ENCODE measurements at places on chromosomes 6 and 20.

GRCh38 chr6:130513770-130514169, 148.0 kb downstream of the TMEM200A start:
- no peak for DNase-seq

DNA sequence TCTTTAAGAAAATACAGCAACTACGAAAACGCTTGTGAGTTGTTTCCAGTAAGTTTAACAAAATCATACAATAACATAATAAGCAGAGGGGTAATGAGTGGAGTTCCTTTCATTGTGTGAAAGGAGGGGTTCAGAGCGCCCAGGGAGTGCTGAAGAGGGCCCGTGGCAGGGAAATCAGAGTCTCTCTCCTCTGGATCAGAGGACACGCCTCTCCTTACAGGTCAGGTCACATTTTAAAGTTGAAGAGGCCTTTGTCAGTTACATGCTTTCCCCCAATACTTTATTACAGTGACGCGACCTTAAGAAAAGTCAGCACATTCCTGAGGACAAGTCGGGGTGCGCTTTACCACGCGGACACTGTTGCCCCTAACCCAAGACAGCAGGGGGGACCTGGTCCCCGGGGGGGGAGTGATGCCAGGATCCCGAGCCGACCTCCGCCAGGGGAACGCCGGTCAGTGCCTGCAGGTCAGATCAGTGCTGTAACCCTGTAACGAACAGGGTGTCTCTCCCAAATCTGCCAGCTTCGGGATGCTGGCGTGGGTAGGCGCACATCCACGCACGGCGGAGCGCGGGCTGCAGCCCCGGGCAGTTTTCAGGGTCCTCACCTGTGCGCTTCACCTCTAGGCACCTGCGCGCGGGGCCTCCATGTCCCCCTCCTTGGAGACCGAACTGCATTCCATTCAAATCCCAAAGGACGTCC, 848 bp downstream of the DACT2 start:
- DNase-seq, result no peak

DNA sequence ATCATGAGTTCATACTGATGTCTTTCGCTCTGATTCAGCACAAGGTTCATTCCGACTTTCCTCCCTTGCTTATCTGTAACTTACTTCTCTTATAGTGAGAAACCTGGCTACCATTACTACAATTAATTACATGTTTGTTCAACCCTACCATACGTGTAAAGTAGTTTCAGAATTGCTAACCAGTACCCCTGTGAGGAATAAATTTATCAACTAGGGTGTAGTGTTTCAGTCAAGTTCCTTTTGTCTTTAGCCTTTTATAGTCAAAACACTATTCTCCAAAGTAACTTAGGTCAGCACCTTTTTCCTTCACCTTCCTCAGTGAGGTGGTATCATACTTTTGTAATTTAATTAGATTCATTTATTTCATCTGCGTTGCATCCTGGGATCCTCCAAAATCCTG, 64.9 kb downstream of the MAP3K4 start:
- no peak for DNase-seq

- DNase-seq, result peak; percentile 51
These were observed 5.1 kb downstream of the SOX12 start for GRCh38 chr20:330233-331149.

- no peak for DNase-seq
These were observed 73.5 kb downstream of the NFATC2 start for GRCh38 chr20:51469046-51469445.

- no peak for DNase-seq
These were observed 32.2 kb downstream of the PMEPA1 start for GRCh38 chr20:57677584-57677982.

DNA sequence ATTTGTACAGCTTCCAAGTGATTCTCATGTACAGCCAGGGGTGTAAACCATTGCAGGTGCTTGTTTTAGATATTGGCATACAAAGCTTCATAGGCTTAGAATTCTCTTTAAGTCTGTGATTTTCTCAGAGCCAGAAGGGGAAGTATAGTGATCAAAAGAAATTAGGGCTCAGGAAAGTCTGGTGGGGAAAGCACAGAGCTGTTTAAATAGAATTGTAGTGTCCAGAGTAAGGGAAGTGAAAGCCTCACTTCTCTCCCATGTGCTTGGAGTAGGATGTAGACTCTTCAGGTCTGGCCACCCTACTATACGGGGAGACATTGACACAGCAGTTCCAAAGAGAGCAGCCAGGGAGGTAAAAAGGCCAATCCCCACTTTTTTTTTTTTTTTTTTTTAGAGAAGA, 10.4 kb downstream of the GCNT2 start:
- DNase-seq, result no peak

DNA sequence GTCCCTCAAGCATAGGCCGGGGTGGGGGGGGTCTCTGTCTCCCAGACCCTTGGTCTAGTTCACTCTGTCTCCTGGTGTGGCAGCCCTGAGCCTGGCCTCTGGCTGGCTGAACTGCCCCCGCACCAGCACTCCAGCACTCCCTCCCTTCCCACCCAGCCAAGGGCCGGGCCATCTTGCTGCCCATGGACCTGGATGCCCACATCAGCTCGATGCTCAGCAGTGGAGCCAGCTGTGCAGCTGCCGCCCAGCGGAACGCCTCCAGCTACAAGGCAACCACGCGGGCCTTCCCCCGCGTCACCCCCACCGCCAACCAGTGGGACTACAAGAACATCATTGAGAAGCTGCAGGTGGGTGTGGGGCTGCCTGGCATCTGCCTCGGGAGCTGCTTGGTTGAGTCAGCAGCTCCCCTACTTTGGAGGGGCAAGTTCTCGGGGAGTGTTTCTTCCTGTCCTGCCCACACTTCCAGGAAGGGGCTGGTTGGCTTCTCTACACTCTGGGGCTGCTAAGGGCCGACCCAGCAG, 28.4 kb downstream of the UQCC2 start:
- peak; percentile 60 for DNase-seq

DNA sequence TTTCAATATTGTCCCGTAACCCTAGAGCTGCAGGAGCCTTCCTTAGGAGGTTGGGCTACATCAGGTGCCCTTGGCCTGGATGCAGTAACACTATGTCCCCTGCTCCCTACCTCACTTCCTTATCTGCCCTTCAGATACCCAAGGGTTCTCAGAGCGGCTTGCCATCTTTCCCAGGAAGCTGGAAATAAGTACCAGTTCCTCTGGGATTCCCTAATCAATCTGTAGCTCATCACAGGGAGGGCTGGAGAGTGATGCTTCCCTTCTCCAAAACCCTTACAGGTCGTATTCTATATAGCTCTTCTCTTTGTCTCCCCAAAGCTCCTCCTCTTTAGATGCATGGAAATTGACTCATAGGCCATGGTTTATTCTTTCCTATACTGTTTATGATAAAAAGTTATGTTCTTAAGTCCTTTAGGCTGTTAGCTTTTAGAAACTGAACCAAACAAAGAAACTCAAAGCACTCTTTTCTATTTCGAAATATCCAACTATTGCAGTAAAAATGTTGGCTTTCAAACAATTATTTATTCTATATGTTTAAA, 4.2 kb downstream of the MYCT1 start:
- DNase-seq, result no peak

DNA sequence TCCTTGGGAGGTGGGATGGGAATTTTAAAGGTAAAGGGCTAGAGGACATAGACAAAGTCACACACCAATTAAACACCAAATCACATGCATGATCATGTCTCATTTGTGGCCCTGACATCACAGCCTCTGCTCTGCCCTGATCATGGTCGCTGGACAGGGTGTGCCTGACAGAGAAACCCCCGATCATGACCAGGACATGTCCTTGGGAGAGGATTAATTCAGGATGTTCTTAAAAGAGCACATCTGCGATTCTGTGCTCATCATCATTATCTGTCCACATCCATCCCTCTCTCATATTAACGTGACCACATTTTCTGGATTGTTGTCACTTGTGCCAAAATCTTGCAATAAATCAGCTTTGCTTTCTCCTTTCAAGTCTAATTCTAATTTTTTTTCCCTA, 7.7 kb upstream of the PBOV1 start:
- no peak for DNase-seq

- DNase-seq, result no peak
These were observed 57.4 kb downstream of the LYRM2 start for GRCh38 chr6:89580997-89581666.
